ENCODE measurements at places on chromosomes 11 and 22. TPM values are rescaled to one million over a fixed set of nuclear protein-coding genes. Genes with fewer than 3 reads are reported as not detected.

DNA sequence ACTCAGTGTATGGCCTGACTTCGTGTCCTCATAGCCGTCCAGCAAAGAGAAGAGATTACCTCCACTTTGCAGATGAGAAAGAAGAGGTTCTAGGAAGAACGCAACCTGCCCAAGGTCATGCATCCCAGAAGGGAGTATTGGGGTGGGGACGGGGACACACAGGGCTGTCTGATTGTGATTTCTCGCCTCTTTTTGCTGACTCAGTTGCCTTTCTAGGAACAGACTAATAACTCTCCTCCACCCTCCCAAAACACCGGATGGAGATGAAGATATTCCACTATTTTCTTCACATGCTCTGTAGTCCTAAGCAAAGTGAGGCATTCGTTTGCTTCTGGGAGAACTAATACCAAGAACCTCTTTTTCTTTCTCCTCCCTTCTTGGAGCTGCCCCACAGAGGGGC lies 529.3 kb downstream of the MIAT start:
- DNase-seq = no peak

CCDC87 gene
- 0.10 TPM for polyA plus RNA-seq

DNA sequence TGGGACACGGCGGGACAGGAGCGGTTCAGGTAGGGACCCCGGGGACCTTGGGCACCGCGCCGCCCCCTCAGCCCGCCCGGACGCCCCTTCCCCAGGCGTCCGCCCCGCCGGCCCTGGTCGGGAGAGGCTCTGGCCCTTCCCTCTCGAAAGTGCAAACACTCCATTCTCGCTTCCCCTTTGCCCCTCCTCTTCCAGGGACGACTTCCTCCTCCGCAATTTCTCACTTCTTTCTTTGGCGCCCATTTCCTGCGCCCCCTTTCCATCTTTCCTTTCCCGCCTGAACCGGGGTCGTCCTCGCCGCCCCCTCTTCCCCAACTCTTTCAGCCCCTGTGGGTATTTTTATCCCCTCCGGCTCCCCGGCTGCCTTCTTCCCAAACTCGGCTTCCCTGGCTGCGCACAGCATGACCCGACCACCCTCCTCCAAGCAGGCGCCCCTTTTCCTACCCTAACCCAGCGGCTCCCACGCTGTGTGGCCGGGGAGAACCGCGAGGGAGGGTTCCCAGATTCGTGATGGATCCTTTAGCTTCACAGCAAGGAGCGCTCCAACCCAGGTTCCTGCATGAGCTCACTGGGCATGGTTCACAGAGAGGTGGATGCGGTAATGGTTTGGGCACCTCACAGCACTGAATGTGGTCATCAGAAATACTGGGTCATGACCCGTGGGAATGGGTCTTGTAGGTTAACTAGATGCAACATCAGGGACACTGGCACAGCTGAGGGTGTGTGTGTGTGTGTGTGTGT lies 689 bp downstream of the RAB39A start:
- DNase-seq = no peak

GRCh38 chr22:37701141-37701786 lies 4.4 kb downstream of the TRIOBP start:
- no peak for DNase-seq

DNA sequence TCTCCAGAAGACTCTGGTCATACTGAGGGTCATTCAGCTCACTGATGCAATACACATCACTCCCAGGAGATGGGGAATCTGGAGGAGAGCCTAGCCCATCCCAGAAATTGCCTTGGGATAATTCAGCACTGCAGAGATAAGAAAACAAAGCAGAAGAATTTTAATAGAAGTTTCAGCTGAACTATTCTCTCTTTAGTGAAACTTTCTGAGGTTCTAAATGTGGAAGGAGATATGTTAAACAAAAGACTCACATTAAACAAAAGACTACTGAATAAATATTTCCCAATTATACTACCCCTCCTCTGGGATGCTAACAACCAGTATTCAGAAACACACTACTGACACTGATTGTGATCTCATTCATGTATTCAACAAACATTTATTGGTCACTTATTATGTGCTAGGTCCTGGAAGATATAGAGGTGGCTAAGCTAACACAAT lies 47.8 kb downstream of the C2CD3 start:
- DNase-seq = no peak

DNA sequence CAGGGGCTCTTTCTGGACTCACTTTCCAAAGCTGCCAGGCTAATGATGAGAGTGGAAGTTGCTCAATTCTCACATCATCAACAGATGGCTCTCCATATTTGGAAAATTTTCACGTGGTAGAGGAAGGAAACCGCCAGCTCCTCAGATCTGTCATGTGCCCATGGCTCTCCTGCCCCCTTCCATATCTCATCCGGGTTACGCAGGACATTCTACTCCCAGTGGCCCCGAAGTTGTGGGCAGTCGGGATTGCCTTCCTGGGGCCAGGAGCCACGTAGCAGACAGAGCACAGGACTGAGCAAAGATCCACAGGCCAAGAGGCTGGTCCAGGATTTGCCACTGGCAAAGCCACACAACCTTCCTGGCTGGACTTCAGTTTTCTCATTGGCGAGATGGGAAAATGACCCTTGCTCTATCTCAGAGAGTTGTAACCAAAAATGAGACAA lies 38.8 kb downstream of the RPUSD4 start:
- peak; percentile 70 for DNase-seq

OR4P4 gene
- 0.18 TPM for polyA plus RNA-seq

Measured in right lung (tissue), 10 donors.